ENCODE measurements at places on chromosomes 12 and 14.

DNA sequence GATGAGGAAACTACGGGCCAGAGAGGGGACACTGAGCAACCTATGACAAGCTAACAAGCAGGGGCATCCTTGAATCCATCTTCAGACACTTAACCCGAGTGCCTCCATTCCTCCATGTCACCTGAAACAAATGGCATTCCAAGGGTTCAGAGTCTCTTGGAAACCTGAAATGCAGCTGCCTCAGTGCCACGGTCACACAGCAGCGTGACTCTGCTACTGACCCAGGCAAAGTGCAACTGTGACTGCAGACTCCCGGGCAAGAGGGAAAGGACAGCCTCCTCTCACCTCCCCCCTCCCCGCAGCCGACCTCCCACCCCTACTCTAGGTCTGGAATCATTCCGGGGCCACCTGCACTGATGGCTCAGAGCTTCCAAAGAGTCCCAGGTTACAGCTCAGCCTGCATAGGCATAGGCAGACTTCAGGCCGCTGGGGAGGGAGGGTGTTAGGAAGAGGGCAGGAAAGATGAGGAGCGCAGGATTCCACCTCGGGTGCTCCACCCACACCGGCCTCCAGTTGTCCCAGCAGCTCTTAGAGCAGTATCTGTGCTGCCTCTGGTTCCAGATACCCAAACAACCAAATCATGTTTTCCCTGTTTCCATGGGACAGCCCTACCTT lies 53.2 kb downstream of the KCNK10 start:
- no peak for DNase-seq

DNA sequence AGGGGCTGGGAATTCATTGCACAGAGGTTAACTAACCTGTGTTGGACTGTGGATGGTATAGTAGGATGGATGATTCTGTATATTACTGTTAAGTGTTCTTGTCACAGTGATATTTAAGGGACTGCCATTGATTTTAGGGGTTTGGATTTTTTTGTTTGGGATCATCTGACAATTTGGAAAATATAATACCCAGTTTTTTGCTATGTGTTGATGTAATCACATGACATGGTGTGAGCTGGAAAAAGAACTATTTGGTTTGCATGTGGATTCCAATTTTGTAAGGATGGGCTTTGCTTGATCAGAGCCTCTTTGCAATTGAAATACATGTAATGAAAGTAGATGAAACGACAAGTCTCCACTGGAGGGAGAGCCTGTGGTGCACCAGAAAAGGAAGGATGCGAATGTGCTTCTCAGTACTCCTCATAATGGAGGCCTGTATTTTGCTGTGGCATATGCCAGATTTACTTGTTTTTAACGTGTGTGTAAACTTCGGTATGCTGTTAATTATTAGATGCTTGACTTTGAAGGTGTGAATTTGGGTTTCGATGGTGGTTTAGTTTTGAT lies 2.7 kb downstream of the DYRK2 start:
- DNase-seq: peak; percentile 17

- no peak for DNase-seq
These were observed 39.8 kb downstream of the ACTN1 start for GRCh38 chr14:68939181-68939892.

DNA sequence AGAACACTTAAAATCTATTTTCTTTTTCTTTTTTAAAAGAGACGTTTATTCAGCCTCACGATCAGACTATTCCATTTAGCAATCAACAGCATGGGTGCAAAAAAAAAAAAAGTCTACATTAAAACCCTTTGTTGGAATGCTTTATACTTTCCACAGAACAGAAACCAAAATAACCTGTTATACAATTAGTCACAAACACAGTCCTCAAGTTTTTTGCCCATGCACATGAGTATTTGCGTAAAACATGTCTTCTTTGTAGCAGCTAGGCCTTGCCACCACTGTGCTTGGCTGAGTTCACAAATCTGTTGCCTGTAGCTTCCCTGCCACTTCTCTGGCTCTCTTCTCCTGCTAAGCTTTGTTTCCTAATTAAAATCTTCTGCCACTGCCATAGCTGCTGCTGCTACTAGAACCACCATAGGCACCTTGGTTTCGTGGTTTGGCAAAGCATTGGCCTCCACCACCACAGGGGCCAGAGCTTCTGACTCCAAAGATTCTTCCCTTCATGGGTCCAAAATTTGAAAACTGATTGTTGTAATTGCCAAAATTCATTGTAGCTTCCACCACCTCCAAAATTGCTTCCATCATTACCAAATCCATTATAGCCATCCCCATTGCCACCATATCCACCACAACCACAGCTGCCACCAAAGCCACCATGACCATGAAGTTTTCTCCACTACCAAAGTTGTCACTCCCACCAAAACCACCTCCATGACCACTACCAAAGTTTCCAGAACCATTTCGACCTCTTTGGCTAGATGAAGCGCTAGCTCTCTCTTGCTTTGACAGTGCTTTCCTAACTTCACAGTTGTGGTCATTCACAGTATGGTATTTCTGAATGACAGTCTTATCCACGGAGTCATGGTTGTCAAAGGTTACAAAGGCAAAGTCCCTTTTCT lies 38.1 kb downstream of the KLRG1 start:
- DNase-seq: no peak

GRCh38 chr14:95507701-95508103 lies 8.7 kb downstream of the SYNE3 start:
- no peak for DNase-seq

GRCh38 chr14:64700894-64701293 lies 3.3 kb upstream of the PLEKHG3 start:
- DNase-seq: no peak
